Bronchial smooth muscle cell (primary cell): ENCODE measurements at places on chromosomes 12 and 14. TPM values are rescaled to one million over a fixed set of nuclear protein-coding genes. Genes with fewer than 3 reads are reported as not detected.

Gene ENDOU
- 0.09 and 0.16 TPM in 2 replicates for total RNA-seq

Gene SERPINA9
- not detected in 2 replicates for total RNA-seq

Gene TSHR
- not detected in 2 replicates for total RNA-seq

Gene PAWR
- total RNA-seq, result 2.0 and 5.2 TPM in 2 replicates

Gene CCDC198
- total RNA-seq, result not detected in 2 replicates

Gene SLC6A12
- total RNA-seq, result not detected in 2 replicates

Gene RNF212B
- total RNA-seq, result not detected in 2 replicates

Gene GPR84
- total RNA-seq, result not detected in 2 replicates

Gene RASAL1
- not detected in 2 replicates for total RNA-seq

Gene TTC9
- total RNA-seq, result under 0.01 TPM in 2 replicates

Gene RIPK3
- total RNA-seq, result 2.5 and 6.2 TPM in 2 replicates

Gene PPP1R1A
- total RNA-seq, result not detected in 2 replicates

Gene GLIPR1L1
- total RNA-seq, result not detected in 2 replicates

Gene FOXA1
- total RNA-seq, result not detected in 2 replicates

Gene MYH6
- not detected in 2 replicates for total RNA-seq

Gene TAS2R42
- total RNA-seq, result not detected in 2 replicates

Gene LRP1-AS
- total RNA-seq, result 0.17 TPM in 1 of 2 replicates, not detected in the other

Gene TRAF3
- total RNA-seq, result 13.4 and 23.3 TPM in 2 replicates

Gene FRMD6
- 145 and 173 TPM in 2 replicates for total RNA-seq

Gene TESPA1
- total RNA-seq, result not detected in 2 replicates

Gene SIX1
- total RNA-seq, result 9.8 and 18.1 TPM in 2 replicates

Gene LGR5
- total RNA-seq, result not detected in 2 replicates

Gene CCDC38
- total RNA-seq, result under 0.01 TPM in 1 of 2 replicates, not detected in the other

Gene ANO4
- total RNA-seq, result 0.32 and 0.94 TPM in 2 replicates

Gene SERPINA10
- not detected in 2 replicates for total RNA-seq

Gene OVCH1
- total RNA-seq, result under 0.01 TPM in 2 replicates

Gene COX8C
- not detected in 2 replicates for total RNA-seq

Gene DTX1
- total RNA-seq, result 0.09 TPM in 1 of 2 replicates, not detected in the other

Gene CAMKK2
- 8.9 and 10.4 TPM in 2 replicates for total RNA-seq

Gene CLEC9A
- not detected in 2 replicates for total RNA-seq

Gene STXBP6
- total RNA-seq, result 3.9 and 7.6 TPM in 2 replicates

Gene ABHD12B
- not detected in 2 replicates for total RNA-seq

Gene KLHL33
- total RNA-seq, result 0.32 and 0.60 TPM in 2 replicates
